ENCODE measurements at places on chromosomes 16 and 17. TPM values are rescaled to one million over a fixed set of nuclear protein-coding genes. Genes with fewer than 3 reads are reported as not detected.

TBC1D24 gene
- 17.3 TPM for total RNA-seq

TEX14 gene
- 0.25 TPM for total RNA-seq

AGRP gene
- not detected for total RNA-seq

EME1 gene
- 13.4 TPM for total RNA-seq

HS3ST4 gene
- total RNA-seq: 0.46 TPM

C17orf78 gene
- not detected for total RNA-seq

DNA sequence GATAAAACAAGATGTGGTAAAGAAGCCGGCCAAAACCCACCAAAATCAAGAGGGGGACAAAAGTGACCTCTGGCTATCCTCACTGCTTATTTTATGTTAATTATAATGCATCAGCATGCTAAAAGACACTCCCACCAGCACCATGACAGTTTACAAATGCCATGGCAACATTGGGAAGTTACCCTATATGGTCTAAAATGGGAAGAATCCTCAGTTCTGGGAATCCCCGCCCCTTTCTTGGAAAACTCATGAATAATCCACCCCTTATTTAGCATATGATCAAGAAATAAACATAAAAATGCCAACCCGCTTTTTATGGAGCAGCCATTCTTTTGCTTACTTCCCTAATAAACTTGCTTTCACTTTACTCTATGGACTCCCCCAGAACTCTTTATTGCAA lies 25.6 kb downstream of the CMTR2 start:
- no peak for DNase-seq

DNA sequence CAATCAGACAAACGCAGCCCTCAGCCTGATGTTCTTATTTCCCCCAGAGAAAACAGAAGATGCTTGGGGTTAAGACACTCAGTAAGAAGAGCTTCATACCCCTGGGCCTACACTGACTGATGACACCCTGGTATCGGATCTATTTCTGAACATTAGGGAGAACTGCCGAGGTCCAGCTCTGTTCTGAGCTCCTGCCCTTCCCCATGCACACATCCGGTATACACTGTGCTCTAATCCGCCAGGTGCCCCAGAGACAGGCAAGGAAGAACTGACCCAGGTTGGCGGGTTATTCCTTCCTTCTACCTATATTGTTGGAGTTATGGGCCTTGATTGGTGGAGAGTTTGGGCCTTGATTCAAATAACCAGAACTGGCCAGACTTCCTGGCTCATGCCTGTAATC lies 58.0 kb upstream of the TEKT3 start:
- no peak for DNase-seq

- no peak for DNase-seq
Observed at GRCh38 chr17:79269620-79270019, 195.0 kb downstream of the ENGASE start.

DNA sequence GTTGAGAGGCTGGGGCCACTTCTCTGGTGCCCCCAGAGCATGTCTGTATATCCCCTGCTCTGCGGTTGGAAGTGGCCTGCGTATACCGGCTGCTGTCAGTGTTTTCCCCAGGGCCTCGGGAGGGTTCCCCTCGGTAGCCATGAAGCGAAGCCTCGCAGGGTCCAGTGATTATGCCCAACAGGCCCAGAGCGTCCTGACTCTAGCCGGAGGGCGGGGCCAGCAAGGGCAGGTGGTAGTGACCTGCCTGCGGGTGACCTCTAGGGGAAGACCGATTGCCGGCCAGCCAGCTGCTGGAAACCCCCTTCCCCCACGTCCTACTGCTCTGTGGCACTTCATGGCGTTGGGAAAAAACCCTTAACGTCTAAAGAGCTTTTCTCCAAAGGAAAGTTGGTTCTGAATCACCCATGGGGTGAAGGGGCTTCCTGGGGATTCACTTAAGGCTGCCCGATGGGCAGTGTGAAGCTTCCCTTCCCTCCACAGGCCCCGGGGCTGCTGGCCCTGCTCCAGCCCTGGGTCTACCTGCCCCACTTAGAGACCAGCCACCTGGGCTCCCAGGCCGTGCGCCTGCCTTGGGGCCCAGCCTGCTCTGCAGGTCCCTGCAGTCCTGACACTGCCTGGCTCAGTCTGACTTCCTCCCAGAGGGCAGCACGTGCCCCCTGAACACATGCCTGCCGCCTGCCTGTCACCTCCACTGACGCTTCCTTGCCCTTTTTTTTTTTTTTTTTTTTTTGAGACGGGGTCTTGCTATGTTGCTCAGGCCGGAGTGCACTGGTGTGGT lies 72.8 kb downstream of the SOCS1 start:
- DNase-seq: no peak

GRCh38 chr17:66464921-66465320 lies 162.5 kb downstream of the PRKCA start:
- DNase-seq: no peak

GRCh38 chr17:73371836-73372235 lies 60.0 kb upstream of the CDC42EP4 start:
- DNase-seq: no peak

GRCh38 chr17:49349541-49349940 lies 12.5 kb downstream of the ZNF652 start:
- no peak for DNase-seq

DNA sequence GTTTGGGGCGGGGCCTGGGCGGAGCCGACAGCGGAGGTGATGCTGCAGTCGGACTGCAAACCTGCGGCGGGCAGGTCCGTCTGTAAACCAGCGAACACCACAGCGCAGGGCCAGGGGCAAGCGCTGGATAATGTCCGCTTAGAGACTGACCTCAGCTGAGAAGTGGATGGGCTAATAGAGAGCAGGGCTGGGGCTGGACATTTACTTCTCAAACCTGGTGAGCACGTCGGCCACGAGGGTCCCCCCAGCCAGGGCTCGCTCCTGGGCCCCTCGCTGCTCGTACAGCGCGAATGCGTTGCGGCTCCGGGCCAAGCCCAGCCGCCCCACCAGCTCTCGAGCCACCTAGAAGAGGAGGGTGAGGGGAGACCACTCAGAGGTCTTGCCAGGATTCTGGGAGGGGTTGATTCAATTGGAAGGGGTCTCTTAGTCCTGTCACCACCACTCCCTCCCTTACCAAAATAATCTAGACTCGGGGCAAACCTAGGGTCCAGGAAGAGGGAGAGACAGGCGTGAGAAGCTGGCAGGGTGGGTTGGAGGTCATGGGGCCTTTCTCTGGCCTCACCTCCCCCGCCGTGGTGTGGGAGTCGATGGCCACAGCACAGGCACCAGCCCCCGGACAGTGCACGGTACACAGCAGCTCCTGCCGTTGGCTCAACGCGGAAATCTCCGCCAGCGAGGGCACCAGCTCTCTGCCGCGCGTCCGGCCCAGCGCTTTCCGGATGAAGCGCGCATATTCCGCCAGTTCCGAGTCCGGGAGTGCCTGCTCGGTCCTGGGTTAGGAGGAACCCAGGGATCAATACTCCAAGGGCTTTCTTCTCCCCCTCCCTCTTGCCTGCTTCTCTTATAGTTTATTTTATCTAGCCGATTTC lies 5.8 kb downstream of the PLEKHH3 start:
- no peak for DNase-seq
